ENCODE measurements at places on chromosomes 5 and 9. TPM values are rescaled to one million over a fixed set of nuclear protein-coding genes. Genes with fewer than 3 reads are reported as not detected.

DNA sequence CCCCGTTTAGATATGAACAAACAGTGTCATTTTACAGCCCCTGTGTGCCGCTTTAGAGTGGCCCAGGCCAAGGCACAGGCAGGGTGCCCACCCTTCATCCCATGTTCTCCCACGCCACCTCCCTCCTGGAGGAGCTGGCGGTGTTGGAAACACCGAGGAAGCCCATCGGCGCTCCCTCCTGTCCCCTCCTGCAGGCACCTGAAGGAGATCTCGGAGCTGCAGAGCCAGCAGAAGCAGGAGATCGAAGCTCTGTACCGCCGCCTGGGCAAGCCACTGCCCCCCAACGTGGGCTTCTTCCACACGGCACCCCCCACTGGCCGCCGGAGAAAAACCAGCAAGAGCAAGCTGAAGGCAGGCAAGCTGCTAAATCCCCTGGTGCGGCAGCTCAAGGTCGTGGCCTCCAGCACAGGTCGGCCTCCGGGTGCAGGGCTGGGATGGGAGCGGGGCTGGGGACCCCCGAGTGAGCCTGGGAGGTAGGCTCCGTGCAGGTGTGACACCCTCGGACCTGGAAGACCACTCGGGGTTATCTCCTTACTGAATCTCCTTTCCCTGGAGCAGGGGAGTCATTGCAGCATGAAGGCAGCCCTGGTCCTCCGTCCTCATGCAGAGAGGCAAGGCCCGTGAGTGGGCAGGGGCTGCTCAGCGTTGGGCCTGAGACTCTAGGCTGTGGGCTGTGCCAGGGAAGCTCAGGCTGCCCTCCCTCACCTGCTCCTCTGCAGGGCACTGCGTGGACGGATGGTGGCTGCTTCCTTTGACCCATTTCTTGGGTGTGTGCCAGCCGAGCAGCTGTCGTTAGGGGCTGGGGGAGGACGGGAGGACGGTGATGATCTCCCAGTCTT is 113.9 kb downstream of the WNK2 start:
- DNase-seq: no peak

- DNase-seq: no peak
These were observed 110.0 kb downstream of the ISOC1 start for GRCh38 chr5:129204525-129204924.

GRCh38 chr9:95055851-95056551 is 261.5 kb downstream of the FANCC start:
- no peak for DNase-seq

GRCh38 chr5:100590867-100591266 is 55.7 kb downstream of the FAM174A start:
- no peak for DNase-seq

DNA sequence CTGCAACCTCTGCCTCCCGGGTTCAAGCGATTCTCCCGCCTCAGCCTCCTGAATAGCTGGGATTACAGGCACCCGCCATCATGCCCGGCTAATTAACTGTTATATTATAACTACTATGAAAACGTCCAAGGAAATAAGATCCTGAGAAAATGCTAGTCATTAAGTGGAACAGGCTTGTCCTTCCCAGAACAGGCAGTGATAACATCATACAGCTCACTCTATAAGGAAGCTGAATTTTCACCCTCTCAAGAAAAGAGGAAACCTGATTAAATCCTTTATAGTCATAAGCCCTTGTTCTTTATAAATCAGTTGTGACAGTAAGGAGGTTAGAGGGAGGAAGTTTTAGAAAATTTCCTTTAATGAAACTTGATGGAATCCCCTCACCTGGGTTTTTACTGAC is 163.9 kb upstream of the CLINT1 start:
- no peak for DNase-seq

DNA sequence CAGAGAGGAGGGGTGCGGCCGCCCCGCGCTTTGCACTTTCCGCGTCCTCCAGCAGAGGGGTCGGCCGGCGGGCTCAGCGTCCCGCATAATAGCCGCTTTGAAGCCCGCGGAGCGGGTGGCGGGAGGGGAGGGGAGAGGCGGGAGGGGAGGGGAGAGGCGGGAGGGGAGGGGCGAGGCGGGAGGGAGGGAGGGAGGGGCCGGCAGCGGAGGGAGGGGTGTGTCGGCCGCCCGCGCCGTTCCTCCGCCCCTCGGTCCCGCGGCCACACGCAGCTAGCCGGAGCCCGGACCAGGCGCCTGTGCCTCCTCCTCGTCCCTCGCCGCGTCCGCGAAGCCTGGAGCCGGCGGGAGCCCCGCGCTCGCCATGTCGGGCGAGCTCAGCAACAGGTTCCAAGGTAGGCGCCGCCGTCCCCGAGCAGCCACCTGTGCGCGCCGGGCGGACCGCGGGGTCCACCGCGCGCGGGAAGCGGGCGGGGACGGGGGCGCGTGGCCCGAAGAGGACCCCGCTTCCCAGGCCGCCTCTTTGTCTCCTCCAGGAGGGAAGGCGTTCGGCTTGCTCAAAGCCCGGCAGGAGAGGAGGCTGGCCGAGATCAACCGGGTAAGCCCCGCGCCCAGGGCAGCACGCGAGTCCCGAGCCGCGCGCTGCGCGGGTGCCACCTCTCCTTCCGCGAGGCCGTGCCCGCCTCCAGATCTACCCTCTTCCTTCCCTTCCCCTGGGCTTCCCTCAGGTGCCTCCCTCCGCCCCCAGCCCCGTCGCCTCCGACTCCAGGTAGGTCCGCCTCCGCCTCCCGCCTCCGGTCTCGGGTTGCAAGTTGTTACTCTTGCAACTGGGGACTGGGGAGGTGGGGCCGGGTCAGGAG is at the start of gene AIF1L:
TSS of gene AIF1L (plus strand) at position 263 of the 857 bp plus-strand sequence. CDS start at position 362, 99 bp downstream.
- no peak for DNase-seq

GRCh38 chr5:96654209-96654608 is 8.0 kb upstream of the CAST start:
- DNase-seq: no peak

DNA sequence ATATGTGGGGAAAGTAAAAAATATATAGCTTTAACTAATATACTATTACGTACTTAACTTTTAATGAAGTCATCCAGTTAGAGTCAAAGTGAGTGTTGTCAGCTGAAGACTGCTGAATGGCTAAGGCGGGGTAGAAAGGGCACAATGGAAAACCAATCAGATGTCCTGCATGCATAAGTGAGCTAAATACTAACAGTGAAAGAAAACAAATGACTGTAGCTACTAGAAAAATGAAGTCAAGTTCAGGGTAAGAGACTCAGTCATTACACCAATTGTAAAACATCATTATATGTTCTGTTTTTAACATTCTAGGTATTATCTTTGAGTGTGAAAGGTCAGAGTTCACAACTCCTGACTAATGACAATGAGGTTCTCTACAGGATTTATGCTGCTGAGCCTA is 295.2 kb downstream of the ADGRV1 start:
- DNase-seq: no peak

DNA sequence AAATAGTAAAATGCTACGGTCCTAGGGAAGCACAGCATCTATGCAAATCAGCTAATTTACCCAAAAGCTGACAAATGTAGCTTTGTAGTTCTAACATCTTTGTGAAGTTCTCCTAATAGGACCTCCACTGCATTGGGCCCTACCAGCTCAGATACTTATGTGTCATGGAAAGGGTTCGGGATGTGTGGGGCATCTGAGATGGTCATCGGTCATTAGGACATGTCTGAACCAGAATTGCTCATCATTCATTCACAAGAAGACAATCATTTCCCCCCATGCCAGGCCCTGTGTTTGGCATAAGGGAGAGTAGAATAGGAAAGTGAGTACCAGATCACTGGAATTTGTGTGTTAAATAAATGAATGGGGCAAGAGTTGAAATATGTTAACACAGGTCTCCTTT is 35.7 kb downstream of the PWWP2A start:
- no peak for DNase-seq

Gene CERCAM
- 3.1 TPM for total RNA-seq

DNA sequence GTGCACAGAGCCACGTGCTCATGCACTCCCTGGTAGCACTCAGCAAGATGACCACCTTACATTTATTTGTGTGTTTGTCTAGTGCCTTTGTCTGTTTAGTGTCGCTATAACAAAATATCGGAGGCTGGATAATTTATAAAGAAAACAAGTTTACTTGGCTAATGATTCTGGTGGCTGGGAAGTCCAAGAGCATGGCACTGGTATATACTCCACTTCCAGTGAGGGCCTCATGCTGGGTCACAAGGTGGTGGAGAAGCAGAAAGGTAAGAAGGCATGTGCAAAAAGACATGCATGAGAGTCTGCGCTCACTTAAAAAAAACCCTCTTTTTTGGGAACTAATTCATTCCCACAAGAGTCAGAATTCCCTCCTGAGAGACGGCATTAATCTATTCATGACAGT is 52.5 kb upstream of the BOD1 start:
- no peak for DNase-seq

DNA sequence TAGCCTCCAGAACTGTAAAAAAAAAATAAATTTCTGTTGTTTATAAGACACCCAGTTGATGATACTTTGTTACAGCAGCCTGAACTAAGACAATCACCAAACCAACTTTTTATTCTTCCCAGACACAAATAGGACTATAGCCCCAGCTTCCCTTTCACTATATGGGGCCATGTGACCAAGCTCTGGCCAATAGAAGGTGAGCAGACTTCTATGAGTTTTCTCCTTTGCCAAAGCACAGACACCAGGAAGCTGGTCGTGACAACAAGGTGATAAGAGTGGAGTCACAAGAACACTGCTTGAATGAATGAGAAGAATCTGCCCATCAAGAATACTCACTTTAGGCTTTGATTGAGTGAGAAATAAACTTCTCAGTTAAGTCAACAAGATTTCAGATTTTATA is 217.7 kb downstream of the DEPDC1B start:
- peak; percentile 6 for DNase-seq

Gene PCDHGB5
- total RNA-seq: 8.6 TPM

- DNase-seq: no peak
These were observed 23.2 kb upstream of the IER5L start for GRCh38 chr9:129201289-129201688.

GRCh38 chr5:1065143-1065750 is 46.6 kb downstream of the SLC12A7 start:
- DNase-seq: no peak

GRCh38 chr5:157162919-157163510 is 3.0 kb downstream of the GARIN3 start:
- no peak for DNase-seq

DNA sequence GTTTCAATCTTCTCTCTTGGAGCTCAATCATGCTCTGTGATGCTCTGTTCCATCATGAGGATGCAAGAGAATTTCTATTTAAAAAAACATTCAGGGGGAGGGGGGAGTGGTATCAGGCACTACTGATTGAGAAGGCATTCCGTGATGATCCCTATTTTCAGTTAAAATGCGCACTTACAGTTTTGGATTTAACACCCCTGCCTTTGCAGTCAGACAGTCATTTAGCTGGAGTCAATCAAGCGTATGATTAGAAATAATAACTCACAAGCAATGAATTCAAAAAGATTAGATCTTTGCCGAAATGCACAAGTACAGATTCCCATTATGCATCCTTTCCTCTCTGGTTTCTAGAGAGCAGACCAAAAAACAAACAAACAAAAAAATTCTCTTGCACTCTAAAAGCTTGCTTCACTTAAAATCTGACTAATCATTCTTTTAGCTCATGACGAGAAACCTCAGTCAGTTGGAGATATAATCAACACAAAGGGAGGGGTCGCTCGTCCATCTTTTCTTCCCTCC is 55.4 kb downstream of the EFNA5 start:
- no peak for DNase-seq

Gene MTAP
- total RNA-seq: 105 TPM

- DNase-seq: no peak
These were observed 43.8 kb downstream of the PRRC1 start for GRCh38 chr5:127561254-127561653.

GRCh38 chr5:72988769-72989168 is 32.9 kb downstream of the FCHO2 start:
- no peak for DNase-seq

DNA sequence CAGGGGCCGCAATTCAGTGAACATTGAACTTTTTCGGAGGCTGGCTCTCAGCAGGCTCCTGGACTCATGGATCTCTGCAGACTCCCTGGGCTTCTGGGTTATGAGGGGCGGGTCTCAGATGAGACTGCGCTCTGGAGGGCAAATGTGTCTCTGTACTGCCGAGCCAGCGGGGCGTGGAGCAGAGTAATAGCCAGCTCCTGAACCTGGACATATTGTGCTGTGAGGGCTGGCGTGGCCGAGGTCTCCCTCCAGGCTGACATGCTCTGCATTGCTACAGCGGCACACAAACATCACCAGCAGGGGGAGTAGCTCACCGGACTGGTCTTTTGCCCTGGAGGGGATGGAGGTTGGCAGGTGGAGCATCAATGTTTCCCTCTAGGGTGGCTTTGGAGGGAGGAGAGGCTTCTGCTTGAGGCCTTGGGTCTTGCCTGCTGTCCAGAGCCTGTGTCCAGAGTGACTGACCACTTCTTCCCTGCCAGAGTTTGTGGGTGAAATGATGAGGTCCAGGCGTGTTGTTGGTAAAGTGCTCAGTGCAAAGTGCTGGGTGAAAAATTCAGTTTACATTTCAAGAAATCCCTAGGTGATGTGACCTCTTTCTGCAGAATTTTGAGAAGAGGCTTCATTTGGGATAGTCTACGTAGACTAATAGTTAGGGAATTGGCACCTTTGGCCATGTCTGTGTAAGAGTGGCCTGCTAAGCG is 10.9 kb upstream of the GADD45G start:
- peak; percentile 67 for DNase-seq

GRCh38 chr5:171162165-171162564 is 146.9 kb upstream of the TLX3 start:
- no peak for DNase-seq

DNA sequence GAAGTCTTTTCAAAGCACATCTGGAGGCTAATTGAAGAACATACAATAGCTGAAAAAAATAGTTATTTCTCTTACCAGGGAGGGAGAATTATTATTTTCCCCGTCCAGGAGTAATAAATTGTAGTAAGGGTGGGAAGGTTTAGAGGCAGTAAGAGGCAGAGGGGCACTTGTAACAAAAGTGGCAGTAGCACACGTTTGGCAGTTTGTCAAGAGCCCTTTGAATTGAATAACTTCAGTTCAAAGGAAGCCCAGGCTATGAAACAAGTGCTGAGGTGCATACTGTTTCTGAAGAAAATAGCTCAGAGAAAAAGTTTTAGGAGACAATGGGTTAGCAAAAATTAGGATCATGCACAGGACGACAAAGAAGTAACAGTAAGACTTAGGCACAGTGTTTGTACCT is 451.3 kb downstream of the LRRC70 start:
- DNase-seq: no peak

Measured in OCI-LY7 (cell line).